Hippocampal formation (tissue), 2 donors: ENCODE measurements at places on chromosomes 5 and 9.

DNA sequence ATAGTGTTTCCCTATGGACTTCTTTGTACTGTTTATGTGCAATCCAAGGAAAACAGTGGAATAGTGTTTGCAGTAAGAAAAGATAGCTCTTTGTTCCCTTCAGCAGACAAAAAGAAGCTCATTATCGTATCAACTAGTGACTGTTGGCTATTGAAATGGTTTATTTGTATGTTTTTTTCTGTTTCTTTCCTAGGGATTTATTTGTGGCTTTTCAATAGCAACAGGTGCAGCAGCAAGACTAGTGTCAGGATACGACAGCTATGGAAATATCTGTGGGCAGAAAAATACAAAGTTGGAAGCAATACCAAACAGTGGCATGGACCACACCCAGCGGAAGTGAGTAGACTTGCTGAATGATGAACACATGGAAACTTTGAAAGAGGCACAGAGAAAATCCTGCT is 65.1 kb downstream of the SLC44A1 start:
- peak; percentile 28 for DNase-seq

DNA sequence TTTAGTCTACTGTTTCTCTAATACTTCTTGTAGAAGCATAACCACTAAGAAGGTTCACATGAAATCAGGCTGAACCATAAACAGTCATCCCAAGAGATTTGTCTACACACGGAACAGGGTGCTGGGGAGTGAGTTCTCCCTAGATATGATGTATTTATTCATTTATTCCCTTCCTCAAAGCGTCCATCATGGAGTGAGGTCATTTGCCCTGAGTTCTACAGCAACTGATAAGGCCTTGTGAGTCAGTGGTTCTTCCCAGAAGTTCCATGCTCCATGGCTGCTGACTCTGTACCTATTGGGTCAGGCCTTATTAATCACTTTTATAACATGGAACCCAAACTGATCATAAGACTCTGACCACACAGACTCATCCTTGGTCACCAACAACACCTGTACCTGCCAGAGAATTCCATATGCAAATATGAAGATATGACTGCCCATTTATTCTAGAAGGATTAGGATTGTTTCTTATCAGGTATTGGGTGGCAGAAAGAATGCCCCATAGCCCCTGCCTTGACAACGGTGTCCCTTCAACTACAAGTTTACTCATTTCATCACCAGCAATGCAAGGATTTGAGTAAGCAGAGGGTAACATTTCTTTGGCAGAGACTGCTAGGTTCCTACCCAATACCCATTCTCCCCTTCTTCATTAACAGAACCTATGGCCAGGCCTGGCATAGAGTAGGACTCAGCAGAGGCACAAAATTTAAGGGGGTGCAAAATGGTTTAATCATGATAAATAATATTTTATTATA is 118.1 kb downstream of the LHFPL2 start:
- no peak for DNase-seq

DNA sequence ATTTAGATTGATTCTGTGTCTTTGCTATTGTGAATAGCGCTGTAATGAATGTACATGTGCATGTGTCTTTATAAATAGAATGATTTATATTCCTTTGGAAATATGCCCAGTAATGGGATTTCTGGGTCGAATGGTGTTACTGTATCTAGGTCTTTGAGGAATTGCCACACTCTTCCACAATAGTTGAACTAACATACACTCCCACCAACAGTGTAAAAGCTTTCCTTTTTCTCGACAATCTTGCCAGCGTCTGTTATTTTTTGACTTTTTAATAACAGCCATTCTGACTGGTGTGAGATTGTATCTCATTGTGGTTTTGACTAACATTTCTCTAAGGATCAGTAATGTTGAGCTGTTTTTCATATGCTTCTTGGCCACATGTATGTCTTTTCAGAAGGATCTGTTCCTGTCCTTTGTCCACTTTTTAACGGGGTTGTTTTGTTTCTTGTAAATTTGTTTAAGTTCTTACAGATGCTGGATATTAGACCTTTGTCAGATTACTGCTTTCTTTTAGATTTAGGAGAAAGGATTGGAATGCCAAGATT is 125.0 kb upstream of the NR5A1 start:
- no peak for DNase-seq

GRCh38 chr5:175465282-175465681 is 13.1 kb upstream of the SFXN1 start:
- DNase-seq: no peak

- no peak for DNase-seq
Measured at GRCh38 chr5:59548807-59549357, 344.6 kb downstream of the PDE4D start.

GRCh38 chr5:149445739-149446369 is 66.8 kb upstream of the IL17B start:
- DNase-seq: no peak

- DNase-seq: no peak
Measured at GRCh38 chr5:155024015-155024414, 10.5 kb downstream of the KIF4B start.

DNA sequence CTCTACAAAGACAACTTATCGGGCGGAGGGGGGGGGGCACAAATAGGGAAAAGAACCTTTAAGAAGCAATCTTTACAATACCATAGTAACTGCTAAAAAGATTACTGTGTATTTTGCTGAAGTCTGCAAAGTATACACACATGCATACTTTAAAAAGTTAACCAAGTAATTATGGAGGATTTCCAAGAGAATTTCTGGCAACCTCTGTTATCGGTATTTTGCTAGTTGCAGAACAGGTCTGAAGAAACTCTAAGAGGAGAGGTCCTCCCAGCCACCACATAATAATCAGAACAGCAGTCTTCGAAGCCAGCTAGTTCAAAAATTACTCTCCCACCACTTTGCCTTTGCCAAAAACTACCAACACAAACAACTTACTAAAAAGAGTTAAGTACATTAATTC is 56.1 kb downstream of the UBAP2 start:
- no peak for DNase-seq

DNA sequence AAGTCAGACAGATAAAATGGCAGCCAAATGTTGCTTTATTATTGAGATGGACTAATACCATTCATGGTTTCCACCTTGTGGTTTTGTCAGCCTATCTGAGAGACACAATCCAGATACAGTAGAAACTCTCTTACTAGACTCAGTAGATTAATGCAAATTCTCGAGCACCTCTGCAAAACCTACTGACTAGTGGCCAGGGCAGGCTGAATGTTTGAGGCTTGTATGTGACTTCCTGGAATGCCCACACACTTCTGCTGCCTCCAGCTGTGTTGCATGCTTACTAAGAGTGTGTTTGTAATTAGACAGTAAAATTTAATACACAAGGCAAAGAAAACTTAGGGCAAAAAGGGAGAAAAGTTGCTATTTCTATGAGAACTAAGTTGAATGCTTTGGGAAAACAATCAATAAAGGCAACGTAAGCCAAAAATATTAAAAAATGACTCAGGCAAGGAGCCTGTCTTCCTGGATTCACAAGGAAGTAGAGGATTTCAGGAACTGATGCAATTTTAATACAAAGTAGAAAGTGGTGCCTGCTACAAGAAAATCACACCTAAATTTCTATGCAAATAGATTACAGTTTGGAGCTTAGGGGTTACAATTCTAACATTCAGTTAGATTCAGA is 30.2 kb upstream of the CCNG1 start:
- DNase-seq: no peak
